Activated CD4-positive, alpha-beta T cell treated with anti-CD3 and anti-CD28 coated beads, Interleukin-2, Interleukin-6, amounts not matched to agents 100 ng/mL and 50 ng/mL, durations not matched to agents 16 hours and 8 hours (primary cell): ENCODE measurements at places on chromosomes 3 and 15.

GRCh38 chr3:102113421-102114041 is 264.2 kb downstream of the NFKBIZ start:
- DNase-seq: no peak

GRCh38 chr3:124407260-124407659 is 323.0 kb upstream of the UMPS start:
- no peak for DNase-seq

DNA sequence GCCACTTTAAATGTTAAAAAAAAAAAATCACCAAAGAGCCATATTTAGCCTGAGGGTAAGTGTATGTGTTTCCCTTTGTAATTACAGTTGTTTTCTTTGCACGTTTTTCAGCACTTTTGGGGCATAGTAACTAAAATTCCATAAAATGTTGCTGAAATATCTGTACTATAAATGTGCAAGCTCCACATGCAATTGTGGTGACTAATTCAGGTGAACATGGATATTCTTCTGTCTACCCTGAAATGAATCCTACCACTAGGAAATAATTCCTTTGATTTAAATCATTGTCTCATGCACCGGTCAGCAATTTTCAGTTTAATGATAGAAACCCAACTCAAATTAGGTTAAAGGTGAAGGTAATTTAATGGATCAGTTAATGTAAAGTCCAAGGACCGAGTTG is 13.1 kb upstream of the TFG start:
- DNase-seq: no peak

GRCh38 chr3:188001093-188001492 is 152.9 kb upstream of the LPP start:
- no peak for DNase-seq

DNA sequence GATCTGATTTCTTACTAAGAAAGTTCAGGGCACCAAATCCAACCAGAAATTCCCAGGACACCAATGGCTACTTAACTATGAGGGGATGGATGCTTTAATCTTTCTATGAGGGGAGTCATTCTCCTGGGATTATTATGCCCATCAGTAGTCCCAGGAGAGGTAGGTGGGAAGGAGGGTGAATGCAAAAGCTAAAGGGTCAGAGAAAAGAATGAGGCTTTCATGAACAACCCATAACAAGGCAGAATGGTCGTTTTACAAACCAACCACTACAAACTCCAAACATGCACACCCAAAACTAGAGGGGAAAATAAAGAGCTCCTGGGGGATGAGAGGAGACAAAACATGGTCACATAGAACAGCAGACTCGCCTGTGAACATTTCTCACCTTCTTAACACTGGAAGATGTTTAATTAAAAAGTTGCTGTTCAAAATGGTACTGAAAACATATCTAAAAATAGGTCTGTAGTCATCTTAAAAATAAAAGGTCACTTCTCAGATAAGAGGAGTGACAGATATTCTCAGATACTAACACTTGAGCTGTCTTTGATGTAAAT is 3.7 kb downstream of the STARD9 start:
- no peak for DNase-seq

GRCh38 chr15:100005013-100005412 is 271.8 kb upstream of the LYSMD4 start:
- no peak for DNase-seq

GRCh38 chr3:136856665-136857064 is 5.3 kb upstream of the NCK1 start:
- no peak for DNase-seq
